ENCODE measurements at places on chromosomes 5 and 9.

DNA sequence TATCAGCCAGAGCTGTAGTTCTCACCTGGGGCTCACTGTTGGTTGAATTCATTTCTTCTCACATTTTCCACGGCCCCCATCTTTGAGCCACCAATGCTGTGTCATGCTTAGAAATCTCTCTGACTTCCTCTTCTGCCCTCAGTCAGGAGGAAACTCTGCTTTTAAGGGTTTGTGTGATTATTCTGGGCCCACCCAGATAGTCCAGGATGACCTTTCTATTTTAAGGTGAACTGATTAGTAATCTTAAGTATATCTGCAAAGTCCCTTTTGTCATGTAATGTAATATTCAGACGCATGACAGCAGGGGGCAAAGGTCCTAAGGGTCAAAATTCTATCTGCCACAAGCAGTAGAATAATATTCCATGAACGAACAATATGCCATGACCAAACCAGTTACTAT, 88.4 kb downstream of the AK8 start:
- peak; percentile 20 for DNase-seq

DNA sequence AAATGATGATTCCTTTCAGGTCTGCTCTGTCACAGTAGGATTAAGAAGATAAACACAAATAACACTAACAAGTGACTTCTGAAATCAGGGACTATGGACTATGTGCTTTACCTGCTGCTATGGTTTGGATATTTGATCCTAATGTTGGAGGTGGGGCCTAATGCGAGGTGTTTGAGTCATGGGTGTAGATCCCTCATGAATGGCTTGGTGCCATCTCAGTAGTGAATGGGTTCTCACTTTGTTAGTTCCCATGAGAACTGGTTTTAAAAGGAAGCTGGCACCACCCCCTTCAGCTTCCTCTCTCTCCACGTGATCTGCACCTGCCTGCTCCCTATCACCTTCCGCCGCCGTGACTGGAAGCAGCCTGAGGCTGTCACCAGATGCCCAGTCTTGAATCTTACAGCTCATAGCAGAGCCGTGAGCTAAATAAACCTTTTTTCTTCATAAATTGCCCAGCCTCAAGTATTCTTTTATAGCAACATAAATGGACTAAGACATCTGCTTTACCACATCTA, 3.3 kb downstream of the PPIC start:
- no peak for DNase-seq

DNA sequence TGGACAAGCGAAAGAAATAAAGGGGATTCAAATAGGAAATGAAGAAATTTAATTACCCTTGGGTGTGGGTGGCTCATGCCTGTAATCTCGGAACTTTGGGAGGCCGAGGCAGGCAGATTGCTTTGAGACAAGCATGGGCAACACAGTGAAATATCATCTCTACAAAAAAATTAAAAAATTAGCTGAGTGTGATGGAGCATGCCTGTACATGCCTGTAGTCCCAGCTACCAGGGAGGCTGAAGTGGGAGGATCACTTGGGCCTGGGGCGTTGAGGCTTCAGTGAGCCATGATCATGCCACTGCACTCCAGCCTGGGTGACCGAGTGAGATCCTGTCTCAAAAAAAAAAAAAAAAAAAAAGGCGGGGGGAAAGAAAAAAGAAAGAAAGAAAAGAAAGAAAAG, 4.0 kb upstream of the RCL1 start:
- DNase-seq, result no peak

- DNase-seq, result no peak
Observed at GRCh38 chr5:53971131-53971530, 339.2 kb downstream of the ARL15 start.

GRCh38 chr5:158648631-158649030, 451.1 kb downstream of the EBF1 start:
- no peak for DNase-seq

- no peak for DNase-seq
Observed at GRCh38 chr9:112360047-112360804, 19.7 kb upstream of the HSDL2 start.

GRCh38 chr9:100269656-100270055, 83.1 kb downstream of the TEX10 start:
- DNase-seq, result no peak

- DNase-seq, result peak; percentile 90
Observed at GRCh38 chr5:120258123-120258522, 206.0 kb upstream of the PRR16 start.

GRCh38 chr9:114224247-114224610, 68.9 kb downstream of the COL27A1 start:
- DNase-seq, result no peak

- DNase-seq, result peak; percentile 35
Observed at GRCh38 chr5:142769251-142769792, 855 bp upstream of the ARHGAP26 start.

All from NB4 (cell line).